ENCODE measurements at places on chromosomes 2 and 18. TPM values are rescaled to one million over a fixed set of nuclear protein-coding genes. Genes with fewer than 3 reads are reported as not detected.
A peak's percentile ranks its signal among the peaks of the same experiment; 100 is the strongest.

DNA sequence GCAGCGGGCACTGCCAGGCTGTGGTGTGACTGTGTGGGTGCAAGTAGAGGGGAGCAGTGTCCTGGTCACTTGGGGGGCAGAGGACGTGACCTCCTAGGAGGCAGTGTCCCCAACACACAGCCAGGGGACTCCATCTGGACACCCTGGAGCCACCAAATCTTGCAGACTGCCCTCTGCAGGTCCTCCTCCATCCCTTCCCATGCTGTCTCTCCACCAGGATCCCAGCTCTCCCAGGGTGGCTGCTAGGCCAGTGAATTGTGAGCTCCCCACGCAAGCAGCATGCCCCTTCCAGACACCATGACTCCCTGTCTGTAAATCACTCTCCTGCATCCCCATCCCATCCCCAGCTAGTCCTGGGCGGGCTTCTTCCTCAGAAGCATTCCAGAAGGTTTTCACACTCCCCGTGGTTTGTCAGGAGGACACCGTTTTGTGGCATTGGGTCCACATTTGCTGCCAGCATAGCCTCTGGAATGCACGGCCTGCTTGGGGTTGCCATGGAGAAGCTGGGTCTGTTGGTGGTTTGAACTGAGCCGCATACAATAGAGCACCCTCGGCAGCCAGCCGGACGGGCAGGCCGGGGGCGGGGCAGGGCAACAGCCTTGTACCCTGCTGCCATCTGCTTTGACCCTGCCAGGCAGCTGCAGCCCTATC lies 210.7 kb downstream of the KLHL29 start:
- no peak for DNase-seq

DNA sequence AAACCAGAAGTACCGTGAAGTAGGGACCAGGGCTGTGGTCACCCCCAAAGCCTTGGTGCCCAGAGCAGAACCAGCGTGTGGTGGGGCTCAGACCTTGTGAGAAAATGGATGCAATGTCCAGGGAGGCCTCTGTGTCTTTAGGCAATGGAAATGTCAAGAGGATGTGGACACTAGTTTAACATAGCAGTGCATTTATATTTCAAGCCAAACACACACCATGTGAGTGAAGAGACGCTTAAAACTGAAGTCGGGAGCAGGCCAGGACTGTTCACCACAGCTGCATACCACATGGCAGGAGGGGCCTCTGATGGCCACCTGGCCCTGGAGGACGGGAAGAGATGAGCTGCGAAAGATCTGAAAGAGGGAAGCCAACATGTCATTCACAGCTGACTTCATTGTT lies 87.3 kb upstream of the LDLRAD4 start:
- no peak for DNase-seq

- no peak for DNase-seq
Measured at GRCh38 chr18:22624176-22624575, 206.5 kb upstream of the CTAGE1 start.

- DNase-seq = no peak
Measured at GRCh38 chr18:36532394-36532793, 234.9 kb downstream of the FHOD3 start.

GRCh38 chr2:102442967-102443828 lies 20.2 kb downstream of the IL18RAP start:
- no peak for DNase-seq

DNA sequence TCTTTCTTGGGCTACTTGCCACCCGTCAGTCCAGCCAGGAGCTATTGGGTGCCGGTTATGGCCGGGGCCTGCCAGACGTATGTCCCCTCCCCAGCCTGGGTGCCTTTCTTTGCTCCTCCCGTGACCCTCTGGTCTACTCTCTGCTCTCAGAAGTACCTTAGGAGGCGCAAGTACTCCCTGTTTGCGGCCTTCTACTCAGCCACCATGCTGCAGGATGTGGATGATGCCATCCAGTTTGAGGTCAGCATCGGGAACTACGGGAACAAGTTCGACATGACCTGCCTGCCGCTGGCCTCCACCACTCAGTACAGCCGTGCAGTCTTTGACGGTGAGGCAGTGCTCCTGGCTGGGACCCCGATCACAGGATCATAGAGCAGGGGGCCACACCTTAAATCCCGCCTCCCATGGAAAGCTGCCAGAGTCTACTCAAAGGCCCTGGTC lies 99.5 kb downstream of the DYSF start:
- no peak for DNase-seq

DNA sequence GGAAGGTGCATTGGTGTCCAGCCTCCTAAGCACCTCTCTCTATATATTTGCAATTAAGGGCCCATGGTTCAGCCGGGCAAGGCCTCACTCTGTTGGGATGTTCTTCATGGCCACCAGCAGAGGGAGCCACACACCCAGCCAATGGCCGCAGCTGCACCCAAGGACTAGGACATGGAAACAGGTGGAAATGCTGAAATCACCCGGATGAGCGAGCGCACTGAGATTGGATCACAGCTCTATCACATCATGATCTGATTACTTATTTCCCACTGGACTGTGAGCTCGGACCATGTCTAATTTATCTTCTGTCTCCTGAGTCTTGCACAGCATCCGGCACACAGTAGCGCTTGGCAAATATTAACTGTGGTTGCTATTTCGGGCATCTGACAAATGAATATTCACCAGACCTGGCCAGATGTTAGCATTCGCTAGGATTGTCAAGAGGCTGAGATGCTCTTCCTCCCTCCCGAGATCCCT lies 31.2 kb downstream of the KIF3C start:
- DNase-seq = peak; percentile 85

DNA sequence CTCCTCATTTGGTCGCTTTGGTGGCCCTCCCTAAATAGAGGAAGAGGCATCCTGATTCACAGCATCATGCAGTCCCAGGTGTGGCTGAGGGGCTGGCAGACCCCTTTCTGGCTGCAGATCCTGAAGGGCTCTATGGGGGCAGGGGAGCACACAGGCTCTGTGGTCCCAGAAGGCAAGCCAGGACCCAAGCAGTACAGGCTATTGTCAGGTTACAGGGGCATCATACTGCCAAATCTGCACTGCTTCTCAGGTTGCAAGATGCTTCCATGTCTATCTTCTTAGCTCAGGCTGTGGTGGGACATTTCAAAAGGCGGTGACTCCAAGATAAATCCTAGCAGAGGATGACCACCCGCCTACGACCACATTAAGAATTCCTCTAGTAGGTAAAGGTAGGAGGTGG lies 54.3 kb downstream of the TTC32 start:
- no peak for DNase-seq

DNA sequence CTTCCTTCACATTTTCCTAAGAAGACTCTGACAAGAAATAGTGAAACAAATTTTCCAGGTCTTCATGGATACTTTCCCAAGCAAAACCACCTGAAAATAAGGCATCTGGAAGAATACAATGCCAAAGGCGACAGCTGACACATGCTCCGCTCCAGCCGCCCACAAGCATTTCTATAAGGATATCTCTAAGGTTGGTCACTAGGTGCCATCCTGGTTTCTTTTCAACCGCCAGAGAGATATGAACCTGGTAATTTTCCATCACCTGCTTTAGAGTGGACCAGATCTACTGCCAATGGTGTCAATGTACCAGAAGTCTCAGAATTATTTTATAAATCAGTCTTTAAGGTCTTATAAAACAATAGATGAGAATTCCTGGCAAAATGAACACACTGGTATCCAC lies 97.2 kb downstream of the GAREM1 start:
- no peak for DNase-seq

DNA sequence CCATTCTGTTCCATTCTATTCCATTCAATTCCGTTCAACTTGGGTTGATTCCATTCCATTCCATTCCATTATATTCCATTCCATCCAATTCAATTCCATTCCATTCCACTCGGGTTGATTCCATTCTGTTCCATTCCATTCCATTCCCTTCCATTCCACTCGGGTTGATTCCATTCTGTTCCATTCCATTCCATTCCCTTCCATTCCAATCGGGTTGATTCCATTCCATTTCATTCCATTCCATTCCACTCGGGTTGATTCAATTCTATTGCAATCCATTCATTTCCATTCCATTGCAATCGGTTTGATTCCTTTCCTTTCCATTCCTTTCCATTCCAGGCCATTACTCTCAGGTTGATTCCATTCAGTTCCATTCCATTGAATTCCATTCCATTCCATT lies 1138.4 kb downstream of the RPIA start:
- no peak for DNase-seq

GRCh38 chr18:5556310-5556974 lies 12.6 kb upstream of the EPB41L3 start:
- no peak for DNase-seq

GRCh38 chr2:60707750-60708371 lies 48.2 kb upstream of the PAPOLG start:
- DNase-seq = no peak

DNA sequence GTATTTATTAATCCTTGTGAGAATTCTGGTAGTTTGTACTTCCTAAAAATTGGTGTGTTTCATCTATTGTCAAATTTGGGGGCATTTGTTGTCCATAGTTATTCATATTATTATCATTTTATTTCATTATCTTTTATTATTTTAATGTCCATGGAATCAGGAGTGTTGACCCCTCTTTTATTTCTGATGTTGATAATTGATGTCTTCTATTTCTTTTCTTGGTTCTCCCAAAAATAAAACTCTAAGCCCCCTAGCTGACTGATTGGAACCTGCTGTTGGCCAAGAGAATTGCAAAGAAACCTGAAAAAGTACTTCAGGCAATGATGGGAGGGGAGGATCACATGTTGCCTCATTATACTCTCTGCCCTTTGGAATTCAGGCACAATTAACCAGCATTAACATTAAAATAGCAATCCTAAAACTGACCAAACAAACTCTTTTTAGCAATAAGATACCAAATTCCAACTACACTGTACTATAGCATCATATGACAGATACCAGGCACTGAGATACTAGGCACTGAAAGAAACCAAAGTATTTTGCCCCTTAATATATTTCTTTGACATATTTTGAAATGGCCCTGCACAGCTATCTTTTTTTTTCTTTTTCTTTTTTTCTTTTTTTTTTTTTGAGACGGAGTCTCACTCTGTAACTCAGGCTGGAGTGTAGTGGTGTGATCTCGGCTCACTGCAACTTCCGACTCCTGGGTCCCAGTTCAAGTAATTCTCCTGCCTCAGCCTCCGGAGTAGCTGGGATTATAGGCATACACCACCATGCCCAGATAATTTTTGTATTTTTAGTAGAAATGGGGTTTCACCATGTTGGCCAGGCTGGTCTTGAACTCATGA lies 1097.2 kb upstream of the CNTNAP5 start:
- no peak for DNase-seq

DNA sequence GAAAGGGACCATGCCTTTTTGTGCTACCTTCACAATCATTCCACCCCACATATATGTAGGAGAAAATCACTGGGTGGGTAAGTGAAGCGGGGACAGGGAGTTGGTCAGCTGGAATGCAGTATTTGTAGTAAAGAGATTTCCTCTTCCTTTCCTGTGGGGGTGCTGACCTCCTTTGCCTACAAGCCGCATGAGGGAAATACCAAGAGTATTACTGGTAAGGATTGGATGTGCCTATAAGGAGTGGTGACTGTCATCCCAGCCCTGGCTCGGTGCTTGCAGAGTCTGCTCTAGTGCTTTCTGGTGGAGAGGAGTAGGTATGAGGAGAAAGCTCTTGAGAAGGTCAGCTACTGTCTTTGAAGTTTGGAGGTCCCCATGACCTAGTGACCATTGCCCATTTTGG lies 324.6 kb downstream of the HRH4 start:
- no peak for DNase-seq

GRCh38 chr18:56992777-56993176 lies 154.1 kb upstream of the BOD1L2 start:
- DNase-seq = no peak

GRCh38 chr2:112141626-112142007 lies 3.4 kb downstream of the FBLN7 start:
- DNase-seq = no peak

- DNase-seq = no peak
Measured at GRCh38 chr2:4862031-4862430, 830.2 kb upstream of the SOX11 start.

SERPINB13 gene
- not detected for total RNA-seq

LOXHD1 gene
- not detected for total RNA-seq

FEV gene
- not detected for total RNA-seq

TXNDC2 gene
- not detected for total RNA-seq

Data from glutamatergic neuron (in vitro differentiated cells).